ENCODE measurements at places on chromosomes 12 and 14.
A peak's percentile ranks its signal among the peaks of the same experiment; 100 is the strongest.

DNA sequence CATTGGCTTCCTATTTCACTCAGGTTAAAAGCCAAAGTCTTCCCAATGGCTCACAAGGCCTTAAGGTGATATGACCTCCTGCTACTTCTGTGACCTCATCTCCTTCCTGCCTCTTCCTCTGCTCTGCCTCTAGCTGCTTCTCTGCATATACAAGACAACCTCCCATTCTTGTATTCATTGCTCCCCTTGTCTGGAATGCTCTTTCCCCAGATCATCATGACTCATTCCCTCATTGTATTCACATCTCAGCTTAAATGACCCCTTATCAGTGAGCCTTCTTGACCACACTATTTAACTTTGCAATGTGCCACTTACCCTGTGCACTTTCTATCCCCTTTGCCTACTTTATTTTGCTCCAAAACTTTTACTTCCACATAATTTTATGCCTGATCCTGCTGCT lies 90.2 kb downstream of the PPP1R12A start:
- peak; percentile 9 for DNase-seq

DNA sequence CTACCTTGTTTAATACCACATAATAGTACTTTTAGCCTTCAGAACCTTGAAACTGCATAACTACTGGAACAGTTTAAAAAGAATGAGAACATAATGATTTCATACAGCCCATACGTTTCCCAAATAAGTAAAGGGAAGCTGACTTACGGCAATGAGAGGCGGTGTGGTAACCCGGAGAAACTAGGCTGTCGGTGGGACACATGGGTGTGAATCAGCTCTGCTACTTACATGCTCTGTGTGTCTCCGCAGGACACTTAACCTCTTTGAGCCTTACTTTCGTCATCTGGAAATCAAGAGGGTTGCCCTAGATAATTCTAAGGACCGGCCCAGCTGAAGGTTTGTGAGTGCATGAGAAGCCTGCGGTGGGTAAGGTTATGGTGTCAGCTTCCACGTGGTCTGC lies 49.3 kb upstream of the PLEKHG3 start:
- DNase-seq, result no peak

GRCh38 chr14:105471297-105471821 lies 3.3 kb upstream of the CRIP2 start:
- DNase-seq, result no peak

DNA sequence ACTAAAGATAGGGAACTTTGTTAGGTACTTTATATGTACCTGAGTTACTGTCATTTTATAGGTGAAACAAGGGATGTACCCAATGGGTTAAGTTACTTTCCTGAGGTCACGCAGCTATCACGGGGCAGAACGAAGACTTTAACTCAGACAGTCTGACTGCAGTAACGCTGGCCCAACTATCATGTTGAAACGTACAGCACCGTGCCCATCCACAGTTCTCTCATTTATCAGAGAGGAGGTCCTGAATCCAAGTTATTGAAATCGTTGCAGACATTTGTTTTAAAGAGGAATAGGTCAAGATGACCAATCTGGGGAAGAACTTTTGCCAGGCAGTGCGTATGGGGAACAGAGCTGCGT lies 587 bp upstream of the C12orf75 start:
- DNase-seq, result no peak

GRCh38 chr14:31312934-31313333 lies 105.3 kb upstream of the HECTD1 start:
- no peak for DNase-seq

DNA sequence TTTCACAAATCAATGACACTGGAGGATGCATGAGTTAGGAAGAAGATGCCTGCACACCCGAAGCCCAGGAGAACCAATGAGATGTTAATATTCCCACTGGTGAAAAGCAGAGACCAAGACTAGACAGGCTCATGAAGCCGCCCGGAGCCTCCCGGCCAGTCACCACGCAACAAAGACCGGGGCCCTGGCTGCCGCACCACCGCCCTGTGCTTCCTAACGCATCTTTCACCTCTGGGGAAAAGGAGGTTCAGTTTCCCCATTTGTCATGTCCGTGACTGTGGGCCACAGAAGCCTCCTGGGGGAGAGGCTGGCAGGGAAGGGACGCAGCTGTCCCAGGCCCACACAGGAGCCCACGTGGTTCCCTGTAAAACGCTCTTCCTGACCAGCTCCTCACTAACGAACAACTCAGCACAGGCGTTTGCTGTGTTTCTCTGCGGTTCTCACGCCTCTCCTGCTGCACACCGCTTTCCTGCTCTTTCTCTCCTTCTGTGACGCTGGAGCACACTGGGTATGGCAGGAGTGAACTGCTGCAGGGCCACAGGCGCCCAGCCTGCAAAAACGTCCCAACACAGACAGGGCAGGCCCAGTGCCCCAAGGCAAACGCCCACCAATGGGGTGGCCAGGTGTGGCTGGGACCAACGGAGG lies 10.8 kb downstream of the RIMBP2 start:
- no peak for DNase-seq

- no peak for DNase-seq
Observed at GRCh38 chr14:92495027-92495426, 18.6 kb upstream of the RIN3 start.

DNA sequence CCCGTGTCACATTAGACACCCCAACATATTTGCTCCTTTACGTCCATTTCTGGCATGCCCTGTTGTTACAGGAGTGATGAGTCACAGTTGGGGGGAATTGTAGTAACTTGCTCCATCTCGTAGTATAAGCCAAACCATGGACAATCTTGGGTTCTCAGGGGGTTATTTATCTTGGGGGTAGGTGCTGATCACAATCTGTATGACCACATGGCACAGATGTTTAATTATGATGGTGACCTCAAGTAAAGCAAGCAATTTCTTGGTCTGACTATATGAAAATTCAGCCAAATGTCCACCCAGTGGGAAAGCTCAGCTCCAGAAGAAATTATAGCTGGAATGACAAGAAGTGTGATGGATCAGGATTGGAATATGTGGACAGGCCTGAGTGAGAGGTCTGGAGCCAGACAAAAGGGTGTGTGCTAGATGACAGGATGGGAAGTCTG lies 32.1 kb upstream of the STON2 start:
- peak; percentile 91 for DNase-seq

- no peak for DNase-seq
Observed at GRCh38 chr12:124394462-124395128, 99.7 kb downstream of the RFLNA start.

DNA sequence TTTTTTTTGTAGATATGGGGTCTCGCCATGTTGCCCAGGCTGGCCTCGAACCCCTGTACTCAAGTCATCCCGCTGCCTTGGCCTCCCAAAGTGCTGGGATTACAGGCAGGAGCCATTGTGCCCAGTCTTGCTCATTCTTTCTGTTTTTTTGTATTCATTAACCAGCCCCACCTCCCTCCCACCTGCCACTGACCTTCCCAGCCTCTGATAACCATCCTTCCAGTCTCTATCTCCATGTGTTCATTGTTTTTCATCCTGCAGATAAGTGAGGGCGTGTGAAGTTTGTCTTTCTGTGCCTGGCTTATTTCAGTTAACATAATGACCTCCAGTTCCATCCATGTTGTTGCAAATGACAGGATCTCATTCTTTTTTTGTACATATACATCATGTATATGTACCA lies 19.0 kb downstream of the MYL2 start:
- no peak for DNase-seq

DNA sequence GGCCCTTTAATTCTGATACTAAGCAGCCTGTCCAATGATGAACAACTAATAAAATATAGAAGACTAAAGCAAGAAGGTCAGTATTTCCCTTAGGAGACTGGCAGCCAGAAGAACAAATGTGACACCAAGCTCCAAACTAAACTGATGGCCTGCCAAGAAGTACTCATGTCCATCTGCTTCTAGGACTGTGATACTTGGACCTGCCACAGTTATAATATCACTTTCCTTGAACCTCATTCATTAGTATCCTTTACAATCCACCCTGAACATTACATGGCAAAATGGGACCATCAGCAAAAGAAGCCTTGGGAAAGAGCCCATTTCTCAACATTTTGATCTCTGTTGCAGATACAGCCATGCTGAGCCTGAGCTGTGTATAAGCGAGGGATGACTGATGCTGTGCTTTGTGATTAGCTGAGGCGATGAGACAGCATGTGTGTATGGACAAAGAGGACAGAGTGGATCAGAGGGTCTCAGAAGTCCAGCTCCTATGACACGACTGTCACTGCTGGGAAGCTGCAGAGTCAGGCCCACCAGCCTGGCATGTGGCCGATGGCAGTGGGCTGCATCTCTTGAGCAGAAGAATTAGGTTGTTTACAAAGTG lies 73.9 kb downstream of the TGFB3 start:
- DNase-seq, result no peak

DNA sequence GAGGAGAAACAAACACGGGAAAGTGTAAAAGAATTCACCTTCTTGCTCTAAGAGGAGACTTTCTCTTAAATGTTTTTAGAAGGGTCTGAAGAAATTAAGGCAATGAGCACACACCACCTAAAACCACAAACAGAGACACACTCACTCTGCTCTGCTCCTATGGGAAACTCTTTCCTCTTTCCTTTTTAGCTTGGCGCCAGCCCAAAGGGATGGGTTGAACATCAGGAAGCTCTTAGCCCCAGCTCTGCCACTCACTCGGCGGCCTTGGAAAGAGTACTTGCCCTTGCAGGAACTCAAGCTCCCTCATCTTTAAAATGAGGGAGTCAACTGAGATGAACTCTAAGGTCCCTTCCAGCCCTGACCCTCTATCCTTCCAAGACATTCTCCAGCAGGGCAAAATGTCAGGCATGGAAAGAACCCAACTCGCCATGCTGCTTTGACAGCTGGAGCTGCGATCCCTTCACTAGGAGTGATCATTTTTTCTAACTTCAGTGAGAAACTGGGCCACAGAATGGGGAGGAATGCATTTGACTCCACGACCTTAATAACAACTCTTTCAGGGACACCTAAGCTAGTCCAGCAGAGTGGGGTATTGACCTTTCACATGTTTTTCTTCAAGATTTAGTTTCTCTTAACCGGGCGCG lies 980 bp upstream of the RNASE8 start:
- DNase-seq, result no peak

DNA sequence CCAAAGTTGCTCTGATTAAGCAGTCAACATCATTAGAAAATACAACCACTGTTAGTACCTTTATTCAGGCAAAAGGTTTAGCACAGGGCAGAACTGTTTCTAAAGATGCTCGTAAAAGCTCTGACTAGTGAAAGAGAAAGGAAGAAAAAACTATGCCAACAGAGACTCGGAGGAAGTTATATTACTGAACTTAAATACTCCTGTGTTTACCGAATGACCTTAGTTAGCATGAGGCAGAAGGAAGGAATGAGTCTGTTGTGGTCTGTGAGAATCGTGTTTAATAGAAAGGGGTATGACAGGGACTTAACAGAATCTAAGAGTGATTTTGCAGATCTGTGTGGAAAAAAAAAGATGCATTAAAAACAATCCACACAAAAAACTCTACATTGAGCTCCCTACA lies 84.1 kb upstream of the OVCH1 start:
- DNase-seq, result no peak

DNA sequence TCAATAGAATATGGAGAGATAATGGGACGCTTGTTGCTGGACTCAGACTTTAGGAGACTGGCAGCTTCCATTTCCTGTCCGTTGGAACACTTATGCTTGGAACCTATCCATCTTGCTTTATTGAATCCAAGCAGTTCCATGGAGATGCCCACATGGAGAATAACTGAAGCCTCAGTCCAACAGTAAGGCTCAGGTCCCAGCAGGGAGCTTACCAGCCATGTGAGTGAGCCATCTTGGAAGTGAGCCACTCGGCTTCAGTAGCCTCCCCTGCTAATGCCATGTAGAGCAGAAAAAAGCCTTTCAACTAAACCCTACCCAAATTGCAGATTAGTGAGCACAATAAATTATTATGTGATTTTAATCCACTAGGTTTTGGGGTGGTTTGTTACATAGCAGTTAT lies 538.8 kb upstream of the STXBP6 start:
- DNase-seq, result no peak

GRCh38 chr12:29516431-29516875 lies 19.0 kb upstream of the OVCH1 start:
- DNase-seq, result no peak

DNA sequence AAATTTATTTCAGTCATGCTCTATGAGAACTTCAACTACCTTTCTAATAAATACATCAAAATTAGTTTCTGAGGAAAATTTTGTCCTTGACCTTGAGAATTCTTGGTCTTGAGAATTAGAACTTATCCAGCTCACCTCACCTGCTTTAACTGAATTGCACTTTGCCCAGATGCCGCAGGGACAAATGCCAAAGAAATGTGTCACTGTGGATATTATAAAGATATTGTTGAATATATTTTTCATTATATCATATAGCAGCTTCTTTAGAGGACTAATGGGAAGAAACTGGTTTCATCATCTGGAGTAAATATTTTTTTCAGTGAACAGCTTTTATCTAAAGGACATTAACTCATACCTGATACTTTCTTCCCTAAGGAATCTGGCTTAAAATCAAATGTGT lies 54.1 kb downstream of the LRP6 start:
- no peak for DNase-seq

DNA sequence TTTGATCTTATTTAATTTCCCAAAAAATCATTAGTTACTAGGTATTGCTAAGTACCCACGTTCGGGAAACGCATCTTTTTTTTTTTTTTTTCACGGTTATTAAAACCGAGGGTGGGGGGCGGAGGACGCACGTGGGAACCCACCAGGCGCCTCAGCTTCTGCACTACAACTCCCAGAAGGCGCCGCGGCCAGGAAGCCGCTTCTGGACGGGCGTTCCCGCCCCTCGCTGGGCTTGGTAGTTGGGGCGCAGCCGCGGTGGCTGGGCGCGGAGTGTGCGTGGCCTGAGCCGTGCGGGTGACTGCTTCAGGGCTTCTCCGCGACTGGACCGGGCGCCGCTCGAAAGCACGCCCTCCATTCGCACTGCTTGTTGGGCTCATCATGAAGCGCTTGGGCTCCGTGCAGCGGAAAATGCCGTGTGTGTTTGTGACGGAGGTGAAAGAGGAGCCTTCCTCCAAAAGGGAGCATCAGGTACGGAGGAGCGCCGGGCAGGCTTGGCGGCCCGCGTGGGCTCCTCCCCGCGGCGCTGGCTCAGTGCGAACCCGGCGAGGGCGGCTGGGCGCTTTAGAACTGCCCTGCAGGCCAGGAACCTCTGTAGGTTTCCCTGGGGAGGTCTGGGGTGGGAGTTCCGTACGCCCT lies 6.2 kb upstream of the C12orf50 start:
- peak; percentile 95 for DNase-seq

DNA sequence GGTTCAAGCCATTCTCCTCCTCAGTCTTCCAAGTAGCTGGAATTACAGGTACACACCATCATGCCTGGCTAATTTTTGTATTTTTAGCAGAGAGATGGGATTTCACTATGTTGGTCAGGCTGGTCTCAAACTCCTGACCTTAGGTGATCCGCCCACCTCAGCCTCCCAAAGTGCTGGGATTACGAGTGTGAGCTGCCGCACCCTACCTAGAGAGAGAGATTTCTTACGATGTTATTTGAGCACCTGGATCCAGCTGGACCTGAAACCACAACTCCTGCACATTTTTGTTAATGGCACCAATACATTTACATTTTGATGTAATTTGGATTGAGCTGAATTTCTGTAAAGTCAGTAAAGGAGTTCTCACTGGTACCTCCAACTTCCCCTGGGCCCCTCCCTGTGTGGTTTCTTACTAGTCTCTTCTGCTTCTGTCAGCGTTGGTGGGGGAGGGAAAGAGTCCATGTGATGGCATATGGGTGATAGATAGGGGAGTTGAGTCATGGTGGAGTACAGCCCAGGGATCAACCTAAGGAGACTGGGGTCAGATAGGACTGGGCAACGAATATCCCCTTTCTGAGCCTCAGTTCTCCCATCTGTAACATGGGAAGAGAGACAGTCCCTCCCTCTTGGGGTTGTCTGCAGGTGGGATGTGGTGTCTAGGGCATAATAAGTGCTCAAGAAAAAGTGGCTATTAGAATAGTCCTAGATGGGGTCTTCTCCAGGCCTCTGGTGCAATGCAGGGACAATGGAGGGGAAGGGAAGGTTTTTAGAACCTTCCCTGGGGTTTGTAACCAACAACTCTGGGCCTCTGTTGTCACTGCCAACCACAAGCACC lies 83.3 kb upstream of the MED13L start:
- peak; percentile 88 for DNase-seq
